Thyroid gland (tissue), 4 donors: ENCODE measurements at places on chromosomes 16 and 17. TPM values are rescaled to one million over a fixed set of nuclear protein-coding genes. Genes with fewer than 3 reads are reported as not detected.

DNA sequence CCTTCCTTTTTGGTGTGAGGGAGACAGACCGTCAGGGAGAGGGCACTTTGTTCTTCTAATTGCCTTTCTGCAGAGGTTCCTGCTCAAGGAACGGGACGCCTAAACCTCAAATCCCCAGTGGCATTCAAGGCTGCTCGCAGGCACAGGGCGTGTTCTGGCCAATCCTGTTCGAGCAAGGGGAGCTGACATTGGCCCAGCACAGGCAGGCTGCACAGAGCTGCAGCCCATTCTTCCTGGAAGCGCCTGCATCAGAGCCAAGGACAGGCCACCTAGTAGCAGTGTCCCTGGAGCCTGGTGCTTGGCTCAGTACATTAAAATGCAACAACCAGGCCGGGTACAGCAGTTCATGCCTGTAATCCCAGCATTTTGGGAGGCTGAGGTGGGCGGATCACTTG lies 72.2 kb upstream of the CREBBP start:
- H3K4me3 ChIP-seq, result no peak overlapping the region
- no peaks in the 10 kb centered on the region for H3K36me3 ChIP-seq
- peak; percentile 46 for DNase-seq
- peaks cover 61% of the 10 kb centered on the region for H3K4me1 ChIP-seq

DNA sequence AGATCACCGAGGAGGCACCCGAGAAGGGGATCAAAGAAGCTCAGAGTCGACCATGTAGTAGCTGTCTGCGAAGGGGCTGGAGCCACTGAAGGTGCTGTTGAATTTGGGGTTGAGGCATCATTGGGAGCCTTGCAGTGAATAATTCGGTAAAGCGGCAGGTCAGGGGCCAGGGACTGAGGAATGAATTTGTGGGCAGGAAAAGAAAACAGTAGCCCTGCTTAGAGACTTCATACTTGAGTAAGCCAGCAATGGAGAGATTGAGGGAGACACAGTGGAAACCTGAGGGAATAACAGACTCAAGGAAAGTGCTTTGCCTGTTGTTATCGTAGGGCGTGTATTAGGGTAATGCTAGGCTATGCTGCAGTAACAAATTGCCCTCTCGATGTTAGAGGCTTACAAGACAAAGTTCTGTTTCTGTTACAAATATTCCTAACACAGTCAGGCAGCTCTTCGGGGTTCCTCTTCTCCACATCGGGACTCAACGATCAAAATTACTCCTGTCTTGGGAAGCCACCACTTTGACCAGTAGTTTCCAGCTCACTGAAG lies 13.4 kb upstream of the HERPUD1 start:
- H3K27ac ChIP-seq, result no peak overlapping the region
- no peak for DNase-seq
- H3K4me3 ChIP-seq, result no peak overlapping the region

DNA sequence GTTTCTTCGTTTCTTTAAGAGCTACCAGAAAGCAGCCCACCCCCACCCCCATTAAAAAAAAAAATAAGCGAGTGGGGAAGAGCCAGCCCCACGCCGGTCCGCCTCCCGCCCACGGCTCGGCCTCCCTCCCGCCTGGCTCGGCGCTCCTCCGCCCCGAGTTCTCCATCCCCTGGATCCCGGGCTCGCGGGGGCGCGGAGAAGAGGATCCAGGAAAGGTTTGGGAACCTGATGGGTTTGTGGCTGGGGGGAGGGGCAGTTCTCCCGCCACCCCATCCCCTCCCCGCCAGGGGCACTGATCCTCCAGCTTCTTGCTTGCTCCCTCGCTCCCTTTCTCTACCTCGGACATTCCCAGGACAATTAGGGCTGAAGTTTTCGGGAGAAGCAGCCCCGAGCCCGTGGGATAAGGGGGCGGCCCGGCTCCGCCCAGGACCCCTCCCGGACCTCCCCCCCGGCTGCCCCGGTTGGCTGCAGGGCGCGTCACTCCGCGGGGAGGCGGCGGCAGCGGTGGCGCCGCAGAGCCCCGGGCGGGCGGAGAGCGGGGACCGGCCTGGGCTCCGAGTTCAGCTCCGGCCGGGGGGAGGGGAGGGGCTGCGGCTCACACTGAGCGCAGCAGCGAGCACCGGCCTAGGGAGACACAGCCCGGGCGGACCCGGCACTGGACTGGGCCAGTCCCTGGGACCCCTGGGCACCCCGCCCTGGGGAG lies 1.0 kb upstream of the SALL1 start:
- H3K27ac ChIP-seq, result peak overlapping the region; percentile 99
- peaks cover under 1% of the 10 kb centered on the region for H3K4me1 ChIP-seq
- H3K4me3 ChIP-seq, result peak overlapping the region; percentile 90
- DNase-seq, result peak; percentile 93
- H3K27me3 ChIP-seq, result no peaks in the 10 kb centered on the region
- no peaks in the 10 kb centered on the region for H3K36me3 ChIP-seq

DNA sequence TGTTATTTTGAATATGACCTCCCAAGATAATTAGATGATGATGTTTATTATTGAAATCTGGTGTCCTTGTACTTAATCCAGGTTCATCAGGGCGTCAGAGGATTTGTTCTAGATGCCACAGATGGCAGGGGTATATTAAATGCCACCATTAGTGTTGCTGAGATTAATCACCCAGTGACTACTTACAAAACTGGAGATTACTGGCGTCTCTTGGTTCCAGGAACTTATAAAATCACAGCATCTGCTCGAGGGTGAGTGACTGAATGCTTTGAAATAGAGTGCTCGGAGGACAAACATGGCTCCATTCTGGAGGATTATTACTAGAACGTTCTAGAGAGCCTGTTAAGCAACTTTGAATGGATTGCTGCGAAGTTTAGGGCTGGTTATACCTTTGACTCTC lies 33.5 kb upstream of the GOSR1 start:
- H3K36me3 ChIP-seq, result no peaks in the 10 kb centered on the region
- H3K27me3 ChIP-seq, result no peaks in the 10 kb centered on the region
- DNase-seq, result no peak
- no peaks in the 10 kb centered on the region for H3K4me1 ChIP-seq
- H3K4me3 ChIP-seq, result no peak overlapping the region

DNA sequence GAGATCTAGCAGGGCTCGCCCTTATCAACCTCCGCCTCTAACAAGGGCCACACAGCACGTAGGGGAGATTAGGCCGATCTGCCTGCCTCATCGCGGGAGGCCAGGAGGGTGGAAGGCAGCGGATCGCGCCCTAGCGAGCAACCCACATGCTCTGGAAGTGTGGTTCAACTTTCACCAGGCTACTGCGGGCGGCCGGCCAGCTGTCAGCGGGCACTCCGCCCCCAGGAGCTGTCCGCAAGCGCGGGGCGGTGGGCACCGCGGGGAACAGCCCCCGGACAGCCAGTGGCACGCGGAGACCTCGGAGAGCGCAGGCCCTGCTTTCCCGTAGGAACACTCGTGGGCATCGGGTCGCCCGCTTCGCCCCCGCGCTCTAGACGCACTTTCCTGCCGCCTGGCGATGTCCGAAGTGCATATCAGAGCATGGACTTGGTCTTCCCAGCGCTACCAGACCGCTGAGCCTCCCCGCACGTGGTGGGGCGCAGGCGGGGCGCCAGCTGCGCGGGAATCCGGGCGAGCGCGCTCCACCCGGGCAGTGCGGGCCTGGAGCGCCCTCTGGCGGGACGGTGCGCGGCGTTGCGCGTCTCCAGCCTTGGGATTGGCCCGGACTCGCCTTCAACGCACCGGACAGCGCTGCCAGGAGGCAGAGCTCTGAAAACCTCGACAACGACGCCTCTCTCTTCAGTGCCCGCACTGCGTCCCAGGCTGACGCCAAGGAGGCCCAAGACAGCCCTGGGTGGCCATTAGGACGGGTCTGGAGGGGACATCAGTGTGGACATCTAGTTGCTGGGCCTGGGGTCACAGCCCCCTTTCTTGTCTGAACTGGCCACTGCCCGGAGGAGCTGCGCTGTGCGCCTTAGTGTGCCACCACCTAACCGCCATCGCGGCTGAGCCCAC lies 3.6 kb upstream of the ZNHIT3 start:
- no peak overlapping the region for H3K27ac ChIP-seq
- no peak overlapping the region for H3K4me3 ChIP-seq
- DNase-seq, result peak; percentile 88
- H3K36me3 ChIP-seq, result no peaks in the 10 kb centered on the region
- peaks cover 24% of the 10 kb centered on the region for H3K4me1 ChIP-seq
- H3K27me3 ChIP-seq, result no peaks in the 10 kb centered on the region

GRCh38 chr17:37109731-37110710 lies 161.3 kb downstream of the AATF start:
- no peak overlapping the region for H3K27ac ChIP-seq
- DNase-seq, result no peak
- no peaks in the 10 kb centered on the region for H3K27me3 ChIP-seq

- H3K27me3 ChIP-seq, result no peaks in the 10 kb centered on the region
- H3K36me3 ChIP-seq, result no peaks in the 10 kb centered on the region
- H3K4me3 ChIP-seq, result no peak overlapping the region
- no peak for DNase-seq
Measured at GRCh38 chr16:56048425-56049105, 142.7 kb upstream of the GNAO1 start.

DNA sequence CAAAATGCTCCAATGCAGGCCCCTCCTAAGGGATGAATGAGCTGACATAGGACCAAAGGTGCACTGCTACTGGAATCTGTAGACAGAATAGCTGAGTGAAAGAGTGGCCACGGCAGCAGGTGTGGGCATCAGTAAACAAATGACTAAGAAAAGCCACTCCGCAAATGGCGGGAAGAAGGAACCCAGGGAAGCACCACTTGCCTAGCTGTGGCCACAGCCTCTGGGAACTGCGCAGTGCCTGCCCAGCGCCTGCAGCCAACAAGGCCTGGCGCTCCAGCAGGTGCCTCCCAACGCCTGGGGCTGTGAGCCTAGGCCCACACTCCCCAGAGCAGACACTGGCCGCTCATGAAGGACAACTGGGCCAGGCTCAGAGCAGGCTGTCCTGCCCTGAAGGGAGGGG lies 11.8 kb downstream of the PEMT start:
- H3K36me3 ChIP-seq, result peaks cover 4% of the 10 kb centered on the region
- no peak overlapping the region for H3K27ac ChIP-seq
- no peaks in the 10 kb centered on the region for H3K4me1 ChIP-seq
- no peaks in the 10 kb centered on the region for H3K27me3 ChIP-seq

DNA sequence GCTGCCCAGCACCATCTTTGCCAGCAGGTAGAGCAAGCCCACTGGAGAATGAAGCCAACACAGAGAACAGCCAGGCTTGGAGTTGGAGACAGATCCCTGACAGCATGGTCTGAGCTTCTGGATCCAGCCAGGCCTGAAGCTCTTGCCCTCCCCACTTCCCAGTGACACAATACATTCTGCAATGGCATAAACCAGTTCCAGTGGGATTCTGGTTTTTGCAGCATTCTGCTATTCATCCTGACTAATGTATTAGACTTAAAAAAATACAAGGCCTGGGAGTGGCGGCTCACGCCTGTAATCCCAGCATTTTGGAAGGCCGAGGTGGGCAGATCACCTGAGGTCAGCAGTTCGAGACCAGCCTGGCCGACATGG lies 40.6 kb upstream of the LITAF start:
- H3K27ac ChIP-seq, result no peak overlapping the region
- DNase-seq, result no peak
- H3K36me3 ChIP-seq, result no peaks in the 10 kb centered on the region
- H3K27me3 ChIP-seq, result no peaks in the 10 kb centered on the region

DNA sequence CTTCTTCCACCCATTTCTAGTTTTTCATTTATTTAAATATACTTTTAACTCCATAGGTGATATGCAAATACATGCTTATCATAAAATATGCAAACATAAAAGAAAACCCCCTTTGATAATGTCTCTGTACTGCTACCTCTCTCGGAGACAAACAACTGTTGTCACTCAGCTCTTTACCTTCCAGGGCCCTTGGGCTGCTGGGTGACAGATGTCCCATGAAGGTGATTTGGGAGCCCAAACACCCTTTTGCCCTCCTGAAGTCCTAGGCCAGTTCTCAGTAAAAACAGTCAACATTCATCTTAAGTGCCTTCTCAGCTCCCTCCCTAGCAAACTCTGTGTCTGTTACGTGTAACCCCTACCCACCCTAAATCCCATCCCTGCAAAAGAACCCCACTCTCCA lies 37.5 kb downstream of the CHD9 start:
- H3K27me3 ChIP-seq, result no peaks in the 10 kb centered on the region
- DNase-seq, result no peak
- H3K4me3 ChIP-seq, result no peak overlapping the region
- peaks cover 14% of the 10 kb centered on the region for H3K4me1 ChIP-seq

GRCh38 chr16:58472827-58473226 lies 27.1 kb upstream of the NDRG4 start:
- no peak overlapping the region for H3K4me3 ChIP-seq
- no peaks in the 10 kb centered on the region for H3K4me1 ChIP-seq
- no peaks in the 10 kb centered on the region for H3K36me3 ChIP-seq
- no peak for DNase-seq
- no peaks in the 10 kb centered on the region for H3K27me3 ChIP-seq

- H3K27ac ChIP-seq, result peak overlapping the region; percentile 56
- peaks cover 8% of the 10 kb centered on the region for H3K4me1 ChIP-seq
- H3K4me3 ChIP-seq, result no peak overlapping the region
- H3K27me3 ChIP-seq, result no peaks in the 10 kb centered on the region
- H3K36me3 ChIP-seq, result peaks cover 3% of the 10 kb centered on the region
- DNase-seq, result peak; percentile 86
Measured at GRCh38 chr17:82781894-82782274, 30.0 kb downstream of the TBCD start.

The UNC45B gene
- total RNA-seq, result not detected

The C17orf100 gene
- total RNA-seq, result 2.6 TPM

The KRTAP9-9 gene
- total RNA-seq, result not detected

The KCNH4 gene
- total RNA-seq, result not detected

The IRX6 gene
- total RNA-seq, result 0.93 TPM

The DNAH9 gene
- total RNA-seq, result 0.46 TPM

The CCDC200 gene
- not detected for total RNA-seq

The BCO1 gene
- not detected for total RNA-seq
